ENCODE measurements at places on chromosomes 16 and 17.

DNA sequence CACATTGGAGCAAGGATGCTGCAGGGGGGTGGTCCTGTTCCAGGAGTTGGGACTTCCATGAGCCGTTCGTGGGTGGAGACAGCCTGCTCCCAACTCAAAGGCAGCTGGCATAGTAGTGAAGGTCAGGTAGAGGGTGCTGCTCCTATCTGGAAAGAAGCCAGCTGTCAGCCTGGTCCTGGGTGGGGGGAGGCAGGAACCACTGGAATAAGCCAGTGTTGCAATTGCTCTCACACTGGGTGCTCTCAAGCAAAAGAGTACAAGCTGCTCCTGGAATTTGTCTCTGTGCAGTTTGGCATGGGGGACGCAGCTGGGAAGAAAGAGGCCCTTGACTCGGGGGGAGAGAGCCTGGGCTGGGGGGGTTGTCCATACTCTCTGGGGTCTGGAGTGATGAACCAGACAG is 8.7 kb downstream of the CACNG5 start:
- no peak for DNase-seq

DNA sequence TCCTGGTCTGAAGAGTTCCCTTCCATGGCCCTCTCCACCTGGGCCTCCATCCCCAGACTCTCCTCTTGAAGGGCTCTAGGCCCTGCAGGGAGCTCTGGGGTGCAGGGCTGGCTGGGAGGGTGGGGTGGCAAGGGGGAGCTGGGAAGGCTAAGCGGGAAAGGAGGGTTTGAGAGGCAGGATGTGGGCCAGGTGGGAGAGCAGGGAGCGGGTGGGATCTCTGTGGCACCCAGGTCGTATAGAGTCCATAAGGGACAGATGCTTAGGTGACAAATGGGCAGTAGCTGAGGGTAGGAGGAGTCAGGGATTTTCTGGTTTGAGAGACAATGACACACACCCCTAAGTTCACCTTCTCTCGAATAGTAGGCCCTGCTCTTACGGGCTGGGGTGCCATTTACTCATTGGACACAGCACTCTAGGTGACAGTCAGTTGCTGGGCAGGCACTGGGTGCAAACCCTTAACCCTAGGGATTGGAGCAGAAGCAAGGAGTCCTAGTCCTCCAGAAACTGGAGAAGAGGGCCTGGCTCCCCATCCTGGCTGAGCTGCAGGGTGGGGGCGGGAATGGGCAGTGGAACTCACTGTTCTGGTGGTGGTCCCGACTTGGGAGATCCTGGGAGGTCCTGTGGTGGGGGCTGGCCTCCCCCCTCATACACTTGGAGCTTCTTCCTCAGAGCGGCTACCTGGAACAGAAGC is 15.3 kb downstream of the KIF18B start:
- DNase-seq: no peak

DNA sequence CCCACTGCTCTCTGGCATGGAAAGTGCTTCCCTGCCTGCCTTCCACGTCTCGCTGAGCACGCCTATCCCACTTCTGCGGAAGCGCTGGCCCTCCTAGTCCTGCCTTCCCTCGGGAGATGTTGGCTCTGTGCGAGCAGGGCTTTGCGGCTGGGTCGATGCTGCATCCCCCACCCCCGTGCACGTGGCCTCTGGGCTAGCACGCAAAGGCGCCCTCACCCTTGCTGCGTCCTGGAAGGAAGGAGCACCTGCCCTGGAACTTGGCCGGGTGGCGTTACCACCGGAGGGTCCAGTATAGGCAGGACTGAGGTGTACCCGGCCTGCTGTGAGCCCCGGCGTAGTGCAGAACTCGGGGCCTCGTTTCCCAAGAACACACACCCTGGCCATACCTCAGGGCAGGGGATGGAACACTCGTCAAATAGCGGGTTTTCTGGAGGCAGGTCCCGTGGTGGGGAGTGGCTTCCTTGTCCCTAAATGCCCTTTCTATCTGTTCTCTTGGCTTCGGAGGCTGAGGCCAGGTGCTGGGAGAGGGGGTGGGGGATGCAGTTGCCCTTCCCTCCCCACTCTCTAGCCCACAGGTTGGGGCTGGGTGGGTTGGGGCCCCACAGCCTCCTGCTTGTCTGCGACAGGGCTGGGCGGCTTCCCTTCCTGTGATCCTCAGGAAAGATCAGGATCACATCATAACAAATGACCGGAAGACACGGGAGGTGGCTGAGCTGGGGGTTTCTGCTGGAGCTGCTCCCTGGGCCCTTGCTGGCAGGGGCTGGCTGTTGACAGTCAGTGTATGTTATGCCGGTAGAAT is 17.4 kb downstream of the BAIAP2 start:
- no peak for DNase-seq

DNA sequence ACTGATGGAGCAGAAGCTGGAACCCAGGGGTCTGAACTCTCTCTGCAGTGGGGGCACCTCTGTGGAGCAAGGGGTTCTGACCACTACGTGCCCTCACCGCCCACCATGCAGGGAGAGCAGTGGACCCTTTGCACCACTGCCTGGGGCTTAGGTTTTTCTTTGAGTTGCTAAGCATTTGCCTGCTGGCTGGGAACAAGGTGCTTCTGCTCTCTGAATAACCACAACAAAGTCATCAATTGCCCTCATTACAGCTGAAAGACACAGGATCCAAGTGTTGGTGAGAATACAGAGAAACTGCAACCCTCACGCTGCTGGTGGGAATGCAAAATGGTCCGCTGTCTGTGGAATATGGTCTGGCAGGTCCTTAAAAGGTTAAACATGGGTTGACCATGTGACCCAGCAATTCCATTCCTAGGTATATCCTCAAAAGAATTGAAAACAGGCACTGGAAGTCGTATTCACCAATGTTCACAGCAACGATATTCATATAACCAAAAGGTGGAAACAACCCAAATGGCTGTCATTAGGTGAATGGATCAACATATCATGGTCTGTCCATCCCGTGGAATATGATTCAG is 22.8 kb downstream of the NLRC3 start:
- DNase-seq: no peak

- DNase-seq: peak; percentile 21
Observed at GRCh38 chr17:10618202-10618635, 38.9 kb downstream of the MYH3 start.

- DNase-seq: no peak
Observed at GRCh38 chr17:57006040-57006439, 28.1 kb downstream of the SCPEP1 start.

DNA sequence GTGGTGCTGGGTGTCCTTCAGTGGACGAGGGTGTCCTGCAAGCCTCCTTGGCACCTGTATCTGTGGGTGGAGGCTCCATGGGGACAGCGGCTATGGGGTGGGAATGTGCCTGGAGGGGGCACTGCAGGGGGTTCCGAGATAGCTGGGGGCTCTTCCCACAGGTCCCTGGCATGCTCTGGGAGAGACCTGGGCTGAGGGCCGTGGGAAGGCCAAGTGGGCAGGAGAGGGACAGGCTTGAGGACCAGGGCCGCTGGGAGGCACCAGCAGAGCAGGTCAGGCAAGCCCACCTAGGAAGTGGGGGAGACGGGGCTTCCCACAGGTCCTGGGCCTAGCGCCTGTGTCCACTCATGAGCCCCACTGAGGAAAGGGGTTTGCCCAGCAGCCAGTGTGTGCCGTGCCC is 9.7 kb downstream of the LRRC75A start:
- no peak for DNase-seq

GRCh38 chr16:73190256-73190655 is 142.3 kb upstream of the ZFHX3 start:
- DNase-seq: no peak

DNA sequence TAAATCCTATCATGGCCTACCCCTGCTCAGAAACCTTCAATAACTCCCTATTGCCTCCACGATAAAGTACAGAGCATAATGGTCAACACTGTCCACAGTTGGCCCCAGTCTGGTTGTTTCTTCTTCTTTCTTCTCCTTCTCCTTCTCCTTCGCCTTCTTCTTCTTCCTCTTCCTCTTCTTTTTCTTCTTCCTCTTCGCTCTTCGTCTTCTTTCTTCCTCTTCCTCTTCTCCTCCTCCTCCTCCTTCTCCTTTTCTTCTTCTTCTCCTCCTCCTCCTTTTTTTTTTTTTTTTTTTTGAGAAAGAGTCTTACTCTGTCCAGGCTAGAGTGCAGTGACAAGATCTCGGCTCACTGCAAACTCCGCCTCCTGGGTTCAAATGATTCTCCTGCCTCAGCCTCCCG is 23.8 kb downstream of the MRM1 start:
- no peak for DNase-seq

GRCh38 chr17:39217734-39218369 is 7.9 kb downstream of the STAC2 start:
- no peak for DNase-seq

GRCh38 chr16:65066651-65067050 is 55.2 kb downstream of the CDH11 start:
- DNase-seq: no peak

GRCh38 chr16:35735403-35736251 is 2276.2 kb downstream of the TP53TG3F start:
- DNase-seq: no peak

DNA sequence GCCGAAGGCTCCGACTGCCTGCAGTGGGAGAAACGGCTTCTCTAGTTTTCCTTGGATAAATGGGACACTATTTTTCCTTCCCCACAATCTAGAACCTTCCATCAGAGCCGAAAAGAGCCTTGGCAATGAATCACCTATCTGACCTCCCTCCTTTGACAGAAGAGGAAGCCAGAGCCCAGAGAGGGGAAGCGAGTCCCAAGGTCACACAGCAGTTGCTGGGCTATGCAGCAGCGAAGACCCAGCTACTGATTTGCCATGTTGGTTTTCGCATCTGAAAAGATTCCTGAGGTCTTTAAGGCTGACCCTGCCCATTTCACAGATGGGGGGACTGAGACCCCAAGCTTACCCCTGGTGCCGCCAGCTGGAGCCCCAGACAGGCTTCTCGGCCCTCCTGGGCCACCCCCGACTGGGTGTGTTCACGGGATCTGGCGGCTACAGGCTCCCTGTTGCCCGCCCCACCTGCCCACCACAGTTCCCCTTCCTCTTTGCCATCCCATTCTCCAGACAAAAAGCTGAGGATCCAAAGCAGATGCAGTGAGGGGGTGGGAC is 45.9 kb downstream of the RAI1 start:
- no peak for DNase-seq

DNA sequence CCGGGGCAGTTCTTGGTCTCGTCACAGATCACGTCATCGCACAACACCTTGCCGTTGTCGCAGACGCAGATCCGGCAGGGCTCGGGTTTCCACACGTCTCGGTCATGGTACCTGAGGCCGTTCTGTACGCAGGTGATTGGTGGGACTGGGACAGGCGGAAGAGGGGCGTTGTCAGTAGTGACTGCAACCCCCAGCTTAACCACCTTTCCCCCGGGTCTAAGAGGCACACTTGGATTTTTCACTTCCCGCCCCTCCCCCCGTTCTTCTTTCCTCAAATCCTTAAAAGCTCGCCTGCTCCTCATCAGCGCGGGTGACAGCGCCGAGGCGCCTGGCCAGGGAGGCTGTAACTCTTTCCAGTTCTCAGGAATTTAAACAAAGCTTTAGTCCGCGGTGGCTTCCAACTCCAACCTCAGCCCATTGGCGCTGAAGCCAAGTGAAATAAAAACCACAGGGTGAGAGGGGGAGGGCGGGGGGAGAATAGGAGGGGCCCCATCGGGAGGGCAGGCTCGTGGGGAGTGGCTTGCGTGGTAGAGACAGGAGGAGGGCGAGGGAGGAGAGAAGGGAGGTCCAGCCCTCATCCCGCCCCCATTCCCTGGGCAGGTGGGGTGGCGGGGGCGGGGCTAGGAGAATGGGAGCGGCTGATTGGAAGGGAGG is 1.5 kb downstream of the COL1A1 start:
- peak; percentile 21 for DNase-seq

- no peak for DNase-seq
Observed at GRCh38 chr17:77454242-77455095, 313.7 kb downstream of the SEC14L1 start.

GRCh38 chr17:48043176-48043575 is 5.0 kb upstream of the NFE2L1 start:
- no peak for DNase-seq

GRCh38 chr16:84190731-84191388 is at the start of gene ADAD2:
Gene ADAD2 (plus strand): TSS chr16:84191157. CDS start chr16:84191231, 74 bp downstream.
- DNase-seq: no peak

- no peak for DNase-seq
Observed at GRCh38 chr17:37756051-37756450, 11.2 kb upstream of the HNF1B start.

Data from stimulated activated CD4-positive, alpha-beta T cell treated with anti-CD3 and anti-CD28 coated beads, Interleukin-1b, Interleukin-23, amount 100 ng/mL, for 1 hour (primary cell).